ENCODE measurements at places on chromosomes 2 and 18.

DNA sequence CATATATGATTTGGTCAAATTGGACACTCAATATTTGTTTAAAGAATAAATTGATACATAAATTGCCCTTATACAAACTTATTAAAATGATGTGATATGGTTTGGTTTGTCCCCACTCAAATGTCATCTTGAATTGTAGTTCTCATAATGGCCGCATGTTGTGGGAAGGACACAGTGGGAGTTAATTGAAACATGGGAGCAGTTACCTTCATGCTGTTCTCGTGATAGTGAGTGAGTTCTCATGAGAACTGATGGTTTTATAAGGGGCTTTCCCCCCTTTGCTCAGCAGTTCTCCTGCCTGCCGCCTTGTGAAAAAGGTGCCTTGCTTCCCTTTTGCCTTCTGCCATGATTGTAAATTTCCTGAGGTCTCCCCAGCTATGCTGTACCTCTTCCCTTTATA is 34.0 kb upstream of the SLC8A1 start:
- no peak for DNase-seq

DNA sequence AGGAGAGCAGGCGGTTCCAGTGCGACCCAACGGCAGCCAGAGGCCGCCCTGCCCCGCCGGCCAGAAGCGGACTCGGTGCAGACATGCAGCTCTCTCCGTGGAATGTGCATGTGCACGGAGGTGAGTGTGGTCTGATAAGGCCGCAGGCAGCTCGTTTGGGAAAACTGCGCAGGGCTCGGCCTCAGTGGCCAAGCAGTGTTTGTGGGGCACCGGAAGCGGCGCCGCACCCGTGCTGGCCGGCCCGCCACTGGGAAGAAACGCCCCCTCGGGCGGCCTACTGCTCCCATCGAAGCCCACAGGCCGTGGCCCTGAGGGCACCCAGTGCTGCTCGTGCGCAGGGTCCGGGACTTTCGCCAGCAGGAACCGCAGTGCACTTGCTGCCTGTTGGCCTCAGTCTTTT is 25.2 kb downstream of the PRELID3A start:
- no peak for DNase-seq

DNA sequence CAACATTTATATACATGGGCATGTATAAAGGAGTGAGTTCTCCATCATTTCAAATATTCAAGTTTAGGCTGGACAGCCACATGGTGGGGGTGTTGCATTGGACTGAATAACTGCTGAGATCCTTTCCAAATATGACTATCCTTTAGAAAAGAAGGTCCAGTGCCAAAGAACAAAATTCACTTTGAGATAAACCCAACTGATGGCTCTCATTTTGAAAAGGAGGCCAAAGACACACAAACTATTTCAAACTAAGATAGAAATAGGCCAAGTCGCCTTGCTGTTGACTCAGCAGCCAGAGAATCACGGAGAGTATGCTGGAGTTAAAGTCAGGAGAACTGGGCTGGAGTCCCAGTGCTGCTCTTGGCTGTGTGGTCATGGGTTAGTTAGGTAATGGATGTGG is 204.5 kb upstream of the LRATD1 start:
- DNase-seq, result no peak

DNA sequence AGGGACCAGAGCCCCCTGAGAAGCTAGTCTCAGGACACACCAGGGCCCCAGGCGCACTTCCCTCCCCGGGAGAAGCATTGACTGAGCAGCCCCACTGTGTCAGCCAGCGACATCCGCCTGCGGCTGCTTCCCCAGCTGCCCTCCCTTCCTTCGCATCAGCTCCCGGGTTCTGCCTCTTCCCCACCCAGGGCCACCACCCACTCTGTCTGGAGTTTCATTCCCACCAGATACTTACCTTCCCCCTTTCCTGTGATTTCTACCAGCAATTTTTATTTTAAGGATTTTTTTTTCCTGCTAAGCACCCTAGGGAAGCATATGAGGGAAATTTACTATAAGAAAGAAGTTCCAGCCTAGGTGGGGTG is 99.2 kb downstream of the SMAD7 start:
- DNase-seq, result no peak

DNA sequence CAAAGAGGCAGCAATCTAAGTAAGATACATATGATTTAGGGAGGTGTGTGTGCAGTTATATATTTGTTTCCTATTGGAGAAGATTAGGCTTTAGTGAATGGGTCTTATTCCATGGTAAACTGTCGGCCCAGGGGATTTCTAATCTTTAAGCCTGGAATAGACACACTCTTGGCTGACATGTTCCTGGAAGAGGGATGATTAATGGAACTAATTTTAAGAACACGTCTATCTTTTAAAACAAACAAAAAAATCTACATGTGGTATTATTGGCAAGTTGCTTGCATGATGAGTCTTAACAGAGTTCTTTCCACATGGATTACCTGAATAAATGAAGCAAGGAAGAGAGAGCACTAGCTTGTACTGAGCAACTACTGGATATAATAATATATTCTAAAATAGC is 114.2 kb upstream of the NT5C1B start:
- DNase-seq, result no peak

- DNase-seq, result no peak
Measured at GRCh38 chr2:12334412-12334966, 382.2 kb upstream of the TRIB2 start.

DNA sequence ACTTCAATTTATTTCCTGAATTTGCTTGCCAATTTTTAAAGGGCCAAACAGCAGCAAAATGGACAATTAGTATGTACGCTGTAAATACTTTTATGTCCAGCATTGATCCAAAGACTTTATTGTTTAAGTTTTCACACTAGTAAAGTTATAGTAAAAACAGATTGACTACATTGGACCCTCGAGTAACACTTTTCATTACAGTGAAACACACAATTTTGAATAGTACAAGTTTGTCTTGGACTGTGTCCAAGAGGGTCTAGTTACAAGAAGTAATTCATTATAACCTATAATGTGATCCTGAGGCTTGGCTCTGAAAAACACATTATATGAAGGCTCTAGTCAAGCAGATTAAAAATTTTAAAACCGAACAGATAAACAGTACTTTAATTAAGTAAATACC is 11.4 kb upstream of the RBBP8 start:
- no peak for DNase-seq

- no peak for DNase-seq
Measured at GRCh38 chr2:16109821-16110310, 169.5 kb downstream of the MYCN start.

GRCh38 chr2:70283500-70284191 is 9.9 kb downstream of the SNRPG start:
- no peak for DNase-seq

- peak; percentile 38 for DNase-seq
Measured at GRCh38 chr2:239927424-239927981, 97.6 kb downstream of the NDUFA10 start.

DNA sequence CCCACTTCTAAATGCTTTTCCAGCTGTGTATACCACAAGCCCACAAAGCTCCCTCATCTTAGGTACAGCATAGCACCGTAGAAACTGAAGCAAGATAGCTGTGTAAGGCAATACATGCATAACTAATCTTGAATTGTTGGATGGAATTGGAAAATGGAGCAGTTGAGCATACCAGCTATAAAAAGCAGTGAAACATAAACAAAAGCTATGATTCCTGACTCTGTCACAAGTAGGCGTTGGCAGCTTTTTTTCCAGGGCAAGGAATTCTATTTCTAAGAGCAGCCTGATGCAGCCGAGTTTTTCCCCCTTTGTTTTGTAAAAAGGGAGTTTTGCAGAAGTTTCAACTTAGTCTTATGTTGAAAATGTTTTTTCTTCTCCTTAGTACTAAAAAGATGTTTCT is 32.4 kb downstream of the MOGAT1 start:
- no peak for DNase-seq

DNA sequence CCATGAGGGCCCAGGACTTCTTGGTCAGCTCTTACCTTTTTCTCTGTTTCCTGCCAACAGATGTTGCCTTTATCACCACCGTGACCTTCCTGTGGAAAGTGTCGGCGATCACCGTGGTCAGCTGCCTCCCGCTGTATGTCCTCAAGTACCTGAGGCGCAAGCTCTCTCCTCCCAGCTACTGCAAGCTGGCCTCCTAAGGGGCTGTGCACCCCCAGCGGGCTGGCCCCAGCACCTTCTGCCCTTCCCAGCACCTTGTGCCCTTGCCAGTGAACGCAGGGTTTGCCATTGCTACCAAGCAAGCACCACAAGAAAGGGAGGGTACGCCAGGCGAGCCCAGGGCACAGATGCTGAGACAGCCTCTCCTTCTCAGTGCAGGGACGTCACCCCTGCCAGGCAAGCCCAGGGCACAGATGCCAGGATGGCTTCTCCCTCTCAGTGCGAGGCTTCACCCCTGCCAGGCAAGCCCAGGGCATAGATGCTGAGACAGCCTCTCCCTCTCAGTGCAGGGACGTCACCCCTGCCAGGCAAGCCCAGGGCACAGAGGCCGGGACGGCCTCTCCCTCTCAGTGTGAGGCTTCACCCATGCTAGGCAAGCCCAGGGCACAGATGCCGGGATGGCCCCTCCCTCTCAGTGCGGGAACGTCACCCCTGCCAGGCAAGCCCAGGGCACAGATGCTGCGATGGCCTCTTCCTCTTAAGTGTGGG is 18.4 kb upstream of the NFATC1 start:
- no peak for DNase-seq

DNA sequence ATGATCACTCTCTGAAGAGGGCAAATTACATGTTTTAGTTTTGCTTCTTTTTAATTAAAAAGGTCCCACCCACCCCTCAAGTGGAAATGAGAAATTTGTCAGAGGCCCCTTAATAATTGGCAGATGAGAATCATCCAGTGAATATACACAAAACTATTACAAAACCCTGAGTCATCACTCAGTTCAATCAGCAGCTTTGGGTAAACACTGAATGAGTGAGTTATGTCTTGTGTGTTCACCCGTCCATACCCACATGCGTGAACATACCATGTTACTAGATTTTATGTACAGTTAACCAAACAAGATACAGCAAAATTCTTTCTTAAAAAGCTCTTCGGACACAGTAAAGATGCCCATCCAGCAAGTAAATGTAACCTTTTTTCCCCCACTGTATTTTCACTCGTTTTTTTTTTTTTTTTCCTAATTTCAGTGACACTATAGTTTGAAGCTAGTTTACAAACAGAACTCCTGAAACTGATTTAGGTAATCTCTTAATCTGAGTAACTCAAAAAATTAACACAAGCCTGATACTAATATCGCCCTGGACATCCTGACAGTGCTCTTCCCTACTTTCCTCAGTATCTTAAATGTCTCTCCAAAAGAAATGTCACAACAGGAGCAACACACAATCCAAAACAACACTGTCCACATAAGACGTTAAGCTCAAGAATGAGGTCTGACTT is 1.4 kb downstream of the PSME4 start:
- no peak for DNase-seq

DNA sequence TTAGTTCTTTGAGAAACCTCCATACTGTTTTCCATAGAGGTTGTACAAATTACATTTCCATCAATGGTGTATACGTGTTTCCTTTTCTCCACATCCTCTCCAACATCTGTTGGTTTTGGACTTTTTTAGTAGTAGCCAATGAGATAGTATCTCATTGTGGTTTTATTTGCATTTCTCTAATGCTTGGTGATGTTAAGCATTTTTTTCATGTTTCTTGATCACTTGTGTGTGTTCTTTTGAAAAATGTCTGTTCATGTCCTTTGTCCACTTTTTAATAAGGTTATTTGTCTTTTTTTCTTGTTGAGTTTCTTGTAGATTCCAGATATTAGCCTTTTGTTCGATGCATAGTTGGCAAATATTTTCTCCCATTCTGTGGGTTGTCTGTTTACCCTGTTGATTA is 392.3 kb upstream of the ZEB2 start:
- no peak for DNase-seq

- DNase-seq, result no peak
Measured at GRCh38 chr2:176652300-176653182, 383.3 kb downstream of the MTX2 start.

DNA sequence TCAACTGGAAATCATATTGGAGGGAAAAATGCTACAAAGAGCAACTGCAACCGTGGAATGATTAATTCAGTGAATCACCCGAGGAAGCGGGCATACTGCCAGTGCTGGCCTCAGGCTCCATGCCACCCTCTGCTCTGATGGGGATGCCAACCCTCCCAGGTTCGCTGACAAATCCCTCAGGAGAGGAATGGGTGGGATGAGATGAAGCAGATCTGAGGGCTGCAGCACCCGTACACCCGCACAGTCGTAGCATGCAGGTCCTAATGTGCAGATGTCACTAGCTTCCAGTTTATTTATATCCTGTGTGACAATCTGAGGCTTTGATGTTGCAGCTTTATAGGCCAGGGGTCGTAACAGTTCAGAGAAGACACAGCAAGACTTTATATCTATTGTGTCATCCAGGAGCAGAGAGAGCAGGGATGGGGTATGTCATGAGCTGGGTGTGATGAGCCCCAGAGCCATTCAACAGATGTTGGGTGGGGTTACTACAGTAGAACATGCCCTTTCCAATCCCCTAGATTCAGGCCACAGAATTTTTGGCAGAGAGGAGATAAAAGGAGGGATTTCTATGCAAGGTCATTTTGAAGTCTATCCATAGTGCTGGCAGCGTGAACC is 44.6 kb downstream of the DPP4 start:
- DNase-seq, result no peak

DNA sequence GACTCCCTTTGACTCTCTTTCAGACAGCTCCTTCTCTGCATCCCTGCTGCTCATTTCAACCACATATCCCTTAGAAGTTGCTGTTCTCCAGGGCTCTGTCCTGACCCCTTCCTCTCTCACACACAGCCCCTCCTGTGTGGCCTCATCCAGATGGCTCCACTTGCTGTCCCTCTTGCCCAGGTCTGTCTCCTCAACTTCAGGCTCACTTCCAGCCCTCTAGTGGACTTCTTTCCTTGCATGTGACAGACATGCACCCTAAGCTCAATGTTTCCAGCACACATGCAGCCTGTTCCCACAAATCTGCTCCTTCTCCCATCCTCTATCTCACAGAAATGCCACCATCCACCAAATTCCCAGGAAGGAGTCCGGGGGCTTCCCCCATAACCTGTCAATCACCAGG is 9.0 kb upstream of the MRPL19 start:
- no peak for DNase-seq

GRCh38 chr2:129055824-129056223 is 737.2 kb upstream of the HS6ST1 start:
- DNase-seq, result no peak

- DNase-seq, result no peak
Measured at GRCh38 chr2:64630752-64631151, 23.0 kb downstream of the SERTAD2 start.
